Stimulated activated CD4-positive, alpha-beta T cell treated with anti-CD3 and anti-CD28 coated beads, Interleukin-15, amount 100 ng/mL, for 48 hours (primary cell): ENCODE measurements at places on chromosomes 7 and 10.

DNA sequence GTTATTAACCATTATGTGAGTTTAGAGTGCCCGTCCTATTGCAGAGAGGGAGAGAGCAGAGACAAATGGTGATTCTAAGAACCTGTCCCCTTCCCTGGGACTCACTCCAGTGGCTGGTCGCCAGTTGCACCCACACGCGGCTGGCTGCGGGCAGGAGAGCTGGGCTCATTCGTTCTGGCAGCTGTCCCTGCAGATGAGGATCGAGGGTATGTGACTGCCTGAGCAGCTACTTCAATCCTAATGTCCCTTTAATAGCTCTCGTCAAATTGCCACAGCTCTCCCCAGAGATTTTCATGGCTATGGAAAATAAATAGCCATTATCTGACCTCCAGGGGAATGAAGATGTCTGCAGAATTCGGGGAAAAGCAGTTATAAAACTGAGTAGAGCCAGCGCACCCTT lies 41.6 kb downstream of the RBM28 start:
- no peak for DNase-seq

- DNase-seq: no peak
Measured at GRCh38 chr7:36547416-36547815, 157.8 kb downstream of the ANLN start.

DNA sequence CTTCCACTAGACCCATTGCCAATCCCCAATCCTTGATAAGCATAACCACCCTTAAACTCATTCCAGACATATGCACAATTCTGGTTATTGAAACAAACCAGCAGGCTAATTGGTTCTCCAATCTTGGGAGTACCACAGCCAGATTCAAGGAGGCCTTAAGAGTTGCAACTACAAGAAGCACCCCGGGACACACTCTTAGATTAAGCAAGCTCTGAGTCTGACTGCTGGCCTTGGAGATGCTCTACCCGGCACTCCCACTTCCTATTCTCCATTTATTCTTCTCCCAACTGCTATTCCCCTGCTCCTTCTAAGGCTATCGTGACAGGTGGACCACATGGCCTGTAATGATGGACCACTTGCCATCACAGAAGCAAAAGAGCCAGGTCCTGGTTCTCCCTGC lies 40.3 kb downstream of the CYTH3 start:
- DNase-seq: no peak

DNA sequence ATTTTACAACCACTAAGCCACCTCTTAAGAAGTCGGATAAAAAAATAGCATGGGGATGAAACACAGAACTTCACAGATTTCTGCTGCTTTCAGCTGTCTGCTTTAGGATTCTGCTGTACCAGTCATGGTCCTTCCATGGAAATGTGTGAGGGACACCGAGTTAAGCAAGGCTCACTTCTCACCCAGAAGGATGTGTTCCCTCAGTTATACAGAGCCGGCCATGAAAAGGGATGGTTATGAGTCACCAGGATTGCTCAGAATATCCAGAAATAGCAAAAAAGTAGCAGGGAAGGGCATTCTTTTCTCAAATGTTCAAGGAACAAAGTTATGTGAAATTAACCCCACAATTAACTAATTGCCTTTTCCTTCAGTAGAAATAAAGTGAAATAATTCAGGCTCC lies 124.4 kb downstream of the AMPH start:
- no peak for DNase-seq

GRCh38 chr10:6350609-6351008 lies 147.9 kb downstream of the PFKFB3 start:
- DNase-seq: no peak

DNA sequence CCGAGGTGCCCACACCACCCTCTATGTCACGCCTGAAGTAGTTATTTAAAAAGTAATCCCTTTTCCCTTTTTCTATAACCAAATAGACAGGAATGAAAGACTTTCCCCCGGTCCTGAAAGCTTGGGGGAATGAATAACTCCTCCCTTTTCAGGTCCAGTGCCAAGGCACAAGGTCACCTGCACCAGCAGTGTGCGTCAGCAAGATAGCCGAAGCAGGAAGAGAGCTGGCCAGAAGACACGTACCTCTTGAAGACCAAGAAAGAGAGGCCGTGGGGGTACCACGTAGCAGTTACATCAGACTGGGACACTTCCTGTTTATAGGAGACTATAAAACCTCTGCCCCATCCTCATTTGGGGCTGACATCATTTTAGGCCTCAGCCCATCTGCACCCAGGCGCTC lies 10.7 kb upstream of the AKR1B1 start:
- DNase-seq: no peak

- no peak for DNase-seq
Measured at GRCh38 chr7:22129166-22129565, 183.5 kb upstream of the CDCA7L start.

GRCh38 chr10:52208365-52208764 lies 105.7 kb upstream of the DKK1 start:
- no peak for DNase-seq

- DNase-seq: no peak
Measured at GRCh38 chr7:30594048-30594539, 584 bp upstream of the GARS1 start.

DNA sequence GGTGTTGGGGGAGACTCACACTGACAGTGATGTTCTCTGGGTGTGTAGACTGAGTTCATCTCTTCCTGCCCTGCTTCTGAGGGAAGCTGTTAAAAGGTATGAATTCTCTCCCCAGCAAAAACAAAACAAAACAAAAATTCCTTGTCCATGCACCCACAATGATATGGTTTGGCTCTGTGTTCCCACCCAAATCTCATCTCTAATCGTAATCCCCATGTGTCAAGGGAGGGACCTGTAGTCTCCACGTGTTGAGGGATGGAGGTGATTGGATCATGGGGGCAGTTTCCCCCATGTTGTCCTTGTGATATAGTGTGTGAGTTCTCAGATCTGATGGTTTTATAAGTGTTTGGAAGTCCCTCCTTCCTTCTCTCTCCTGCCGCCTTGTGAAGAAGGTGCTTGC lies 245.5 kb downstream of the GALNT17 start:
- no peak for DNase-seq

- DNase-seq: no peak
Measured at GRCh38 chr7:74029991-74030415, 2.0 kb downstream of the ELN start.

- no peak for DNase-seq
Measured at GRCh38 chr10:4249841-4250586, 465.0 kb upstream of the KLF6 start.

DNA sequence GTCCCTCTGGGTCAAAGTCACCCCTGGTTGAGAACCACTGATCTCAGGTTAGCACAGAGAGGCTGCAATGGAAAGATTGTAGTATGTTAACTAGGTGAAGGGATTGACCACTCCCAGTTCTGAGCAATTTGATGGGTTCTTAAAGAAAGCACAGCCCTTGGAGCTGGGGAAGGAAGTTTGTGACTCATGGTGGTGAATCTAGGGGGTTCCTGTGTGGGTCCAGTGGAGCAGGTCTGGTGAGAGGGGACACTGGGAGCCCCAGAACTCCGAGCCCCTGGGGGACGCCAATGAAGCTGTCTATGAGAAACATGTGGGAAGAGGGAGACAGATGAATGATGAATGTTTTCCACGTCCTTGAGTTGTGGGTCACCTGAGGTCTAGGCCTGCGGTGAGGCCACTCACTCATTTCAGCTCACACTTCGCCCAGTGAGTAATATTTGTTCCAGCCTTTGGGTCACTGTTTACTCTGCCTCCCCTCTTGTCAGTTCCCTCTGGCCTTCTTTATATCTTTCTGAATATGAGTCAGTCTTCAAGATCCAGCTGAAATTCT lies 341.9 kb downstream of the LRMDA start:
- DNase-seq: no peak

DNA sequence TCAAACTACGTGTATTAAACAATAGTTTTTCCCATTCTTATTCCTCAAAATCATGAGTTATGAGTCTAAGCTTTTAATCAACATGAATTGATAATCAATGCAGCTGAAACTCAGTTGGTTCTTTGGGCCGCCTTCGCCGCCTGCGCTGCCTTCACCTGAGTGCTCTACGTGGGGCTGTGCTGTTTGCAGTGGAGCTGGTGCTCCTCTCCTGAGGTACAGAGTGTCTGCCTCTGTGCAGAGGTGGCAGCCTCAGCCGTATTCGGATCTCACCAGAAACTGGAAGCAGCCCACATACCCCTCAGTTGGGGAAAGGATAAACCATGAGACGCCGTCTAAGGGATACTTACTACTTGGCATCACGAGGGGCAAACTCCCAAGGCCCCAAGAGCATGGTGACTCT lies 15.5 kb downstream of the NOM1 start:
- DNase-seq: no peak

GRCh38 chr10:67852761-67853160 lies 14.8 kb upstream of the DNAJC12 start:
- no peak for DNase-seq

DNA sequence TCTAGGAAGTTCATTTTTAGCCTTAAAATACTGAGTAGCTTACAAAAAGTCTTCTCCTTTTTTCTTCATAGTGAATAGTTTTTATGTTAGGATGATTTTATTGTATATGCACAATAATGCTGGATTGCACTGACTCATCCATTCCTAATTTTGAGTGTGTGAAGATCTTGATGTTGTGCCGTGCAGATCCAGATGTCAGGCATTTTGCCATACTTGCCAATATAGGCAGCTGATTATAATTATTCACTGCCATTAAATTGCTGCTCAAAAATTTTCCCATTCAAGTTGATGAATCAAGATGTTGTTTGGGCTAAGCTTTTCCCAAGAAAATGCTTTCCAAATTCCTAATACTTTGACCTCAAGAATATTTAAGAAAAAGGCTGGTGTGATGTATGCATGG lies 218.3 kb downstream of the AHR start:
- no peak for DNase-seq

- no peak for DNase-seq
Measured at GRCh38 chr10:95467162-95467599, 94.0 kb downstream of the SORBS1 start.

DNA sequence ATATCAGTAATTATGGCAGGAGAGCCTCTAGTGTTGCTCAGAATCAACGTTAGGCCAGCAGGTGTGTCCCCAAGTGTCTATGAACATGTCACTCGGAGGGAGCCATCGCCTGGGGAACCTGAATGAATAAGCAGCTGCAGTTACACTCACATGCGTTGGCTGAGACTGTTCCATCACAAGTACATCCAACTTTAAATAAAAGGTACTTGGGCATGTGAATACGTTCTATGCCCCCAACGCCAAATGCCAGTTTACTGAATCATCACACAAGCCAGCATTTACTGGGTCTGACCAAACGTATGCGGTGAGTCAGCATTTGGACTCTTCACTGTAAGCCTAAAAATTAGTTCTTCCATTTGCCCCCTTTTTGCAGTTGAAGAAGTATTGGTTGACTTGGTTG lies 207.6 kb upstream of the PLXNA4 start:
- no peak for DNase-seq

DNA sequence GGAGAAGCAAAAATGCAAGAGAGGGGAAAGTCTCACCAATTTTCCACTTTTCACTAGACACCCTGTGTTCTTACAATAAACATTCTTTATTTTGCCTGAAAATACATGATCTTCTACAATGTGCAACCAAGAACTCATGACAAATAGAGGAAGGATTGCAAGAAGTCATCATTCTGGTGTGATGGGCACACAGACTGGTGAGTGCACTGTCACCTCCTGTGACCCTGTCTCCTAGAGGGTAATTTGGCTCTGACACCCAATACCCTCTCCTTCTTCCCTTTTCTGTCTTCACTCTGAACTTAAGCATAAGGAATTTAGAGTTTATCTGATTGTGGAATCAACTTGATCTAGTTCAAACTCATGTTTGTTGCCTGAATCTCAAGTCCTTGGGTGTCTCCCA lies 153.7 kb downstream of the SH2D4B start:
- no peak for DNase-seq

DNA sequence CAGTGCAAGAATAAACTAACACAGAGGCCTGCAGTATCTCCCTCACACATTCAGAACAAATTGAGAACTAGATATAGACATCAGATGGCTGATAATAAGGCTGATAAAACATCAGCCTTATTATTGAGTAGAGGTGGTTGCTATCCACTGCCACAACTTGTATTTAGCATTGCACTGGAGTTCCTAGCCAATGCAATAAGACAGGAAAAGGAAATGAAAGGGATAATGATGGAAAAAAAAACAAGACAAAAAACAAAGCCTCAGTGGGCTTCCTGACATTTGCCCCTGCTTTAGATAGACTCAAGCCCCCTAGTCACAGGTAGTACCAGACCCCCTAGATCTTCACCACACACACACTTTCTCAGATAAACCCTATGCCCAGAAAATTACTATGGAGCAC lies 33.2 kb upstream of the ELN start:
- no peak for DNase-seq

- DNase-seq: no peak
Measured at GRCh38 chr10:97687785-97688781, 1.0 kb upstream of the AVPI1 start.

GRCh38 chr7:130365511-130366441 lies 14.5 kb upstream of the CPA1 start:
- DNase-seq: no peak

DNA sequence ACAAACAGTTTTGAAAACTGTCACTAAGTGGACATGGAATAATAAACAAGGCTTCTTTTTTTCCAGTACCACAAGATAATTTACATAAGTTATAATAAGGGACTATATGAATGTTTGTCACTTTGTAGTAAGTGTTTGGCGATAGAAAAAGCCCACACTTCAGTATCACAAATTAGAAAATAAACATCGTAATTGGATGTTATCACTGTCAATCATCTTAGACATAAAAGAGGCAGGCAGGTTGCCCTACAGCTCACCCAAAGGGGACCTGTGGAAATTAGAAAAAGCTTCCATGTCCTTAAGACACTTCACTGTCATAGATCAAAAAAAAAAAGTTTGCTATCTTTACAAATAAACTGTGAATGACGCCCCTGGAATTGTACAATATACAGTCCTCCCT lies 3.6 kb upstream of the NOC3L start:
- no peak for DNase-seq
